ENCODE measurements at places on chromosomes 5 and 9. TPM values are rescaled to one million over a fixed set of nuclear protein-coding genes. Genes with fewer than 3 reads are reported as not detected.

Gene NSA2
- 59.8 TPM for total RNA-seq

Gene KCTD16
- 0.19 TPM for total RNA-seq

Gene EQTN
- not detected for total RNA-seq

Gene CERCAM
- 44.7 TPM for total RNA-seq

Gene GPX3
- total RNA-seq, result 2.3 TPM

Gene SPOCK1
- total RNA-seq, result 135 TPM

Gene ABO
- total RNA-seq, result 0.10 TPM

Gene HAVCR2
- total RNA-seq, result 0.67 TPM

Gene DAB2IP
- total RNA-seq, result 37.1 TPM

Gene NXNL2
- total RNA-seq, result not detected

Gene PCDHA12
- under 0.01 TPM for total RNA-seq

Gene LHX6
- total RNA-seq, result 10.1 TPM

Gene MVB12B
- 10.1 TPM for total RNA-seq

Gene P4HA2
- total RNA-seq, result 42.8 TPM

Gene MAMDC2
- total RNA-seq, result 8.5 TPM

Gene SVEP1
- total RNA-seq, result 0.33 TPM

Gene MSX2
- not detected for total RNA-seq

Gene MEIKIN
- not detected for total RNA-seq

Gene TRIM36
- 2.2 TPM for total RNA-seq

Gene OGN
- not detected for total RNA-seq

Gene RPL35
- total RNA-seq, result 2,087 TPM

Gene CACFD1
- total RNA-seq, result 4.9 TPM

Gene ZNF300
- 5.3 TPM for total RNA-seq

Gene MYMK
- total RNA-seq, result not detected

Gene CTXN3
- not detected for total RNA-seq

Gene LARP1
- 170 TPM for total RNA-seq

Gene CER1
- total RNA-seq, result not detected

Gene RETREG1
- not detected for total RNA-seq

Gene LTC4S
- 0.57 TPM for total RNA-seq

Gene ENTPD2
- total RNA-seq, result not detected

Gene HSD17B3
- not detected for total RNA-seq

Gene NANS
- total RNA-seq, result 79.4 TPM

Gene FGFR4
- total RNA-seq, result 4.6 TPM

Gene ZNF883
- total RNA-seq, result 0.65 TPM

Gene STPG3
- not detected for total RNA-seq

Gene F2R
- total RNA-seq, result 331 TPM

Gene TEX48
- total RNA-seq, result not detected

Gene WDR38
- total RNA-seq, result not detected

Gene ORM2
- not detected for total RNA-seq

Gene PCDHB15
- total RNA-seq, result 0.98 TPM

Gene NREP
- total RNA-seq, result 81.4 TPM

Gene PCDHGB1
- total RNA-seq, result 0.96 TPM

Gene FAM174A
- 17.6 TPM for total RNA-seq

Gene TTC23L
- total RNA-seq, result 0.19 TPM

Gene RNF183
- not detected for total RNA-seq

Gene TAF11L10
- not detected for total RNA-seq

Gene NMUR2
- total RNA-seq, result not detected

Gene PAPPA
- 0.38 TPM for total RNA-seq

Gene ELAVL2
- 1.8 TPM for total RNA-seq

Gene PCDHGA11
- total RNA-seq, result 11.4 TPM

Gene PCDHB6
- total RNA-seq, result under 0.01 TPM

Gene ERCC6L2
- total RNA-seq, result 68.6 TPM
